ENCODE measurements at places on chromosomes 4 and X. TPM values are rescaled to one million over a fixed set of nuclear protein-coding genes. Genes with fewer than 3 reads are reported as not detected.

DNA sequence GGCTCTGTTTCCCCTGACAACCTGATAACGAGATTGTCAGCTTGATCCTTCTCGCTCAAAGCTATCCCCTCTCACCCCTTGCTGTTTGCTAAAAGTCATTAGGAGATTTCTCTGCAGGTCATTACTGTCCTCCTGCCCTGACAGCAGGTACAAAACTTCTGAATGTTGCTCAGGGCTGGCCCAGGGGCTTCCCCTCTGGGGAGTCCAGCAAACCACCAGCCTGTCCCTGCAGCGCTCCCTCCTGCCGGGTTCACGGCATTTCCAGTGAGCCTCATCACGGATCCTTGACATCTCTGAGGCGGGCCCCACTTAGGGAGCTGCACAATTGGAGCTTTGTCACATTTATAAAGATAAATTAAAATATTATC, 5.2 kb upstream of the SORCS2 start:
- DNase-seq: no peak

DNA sequence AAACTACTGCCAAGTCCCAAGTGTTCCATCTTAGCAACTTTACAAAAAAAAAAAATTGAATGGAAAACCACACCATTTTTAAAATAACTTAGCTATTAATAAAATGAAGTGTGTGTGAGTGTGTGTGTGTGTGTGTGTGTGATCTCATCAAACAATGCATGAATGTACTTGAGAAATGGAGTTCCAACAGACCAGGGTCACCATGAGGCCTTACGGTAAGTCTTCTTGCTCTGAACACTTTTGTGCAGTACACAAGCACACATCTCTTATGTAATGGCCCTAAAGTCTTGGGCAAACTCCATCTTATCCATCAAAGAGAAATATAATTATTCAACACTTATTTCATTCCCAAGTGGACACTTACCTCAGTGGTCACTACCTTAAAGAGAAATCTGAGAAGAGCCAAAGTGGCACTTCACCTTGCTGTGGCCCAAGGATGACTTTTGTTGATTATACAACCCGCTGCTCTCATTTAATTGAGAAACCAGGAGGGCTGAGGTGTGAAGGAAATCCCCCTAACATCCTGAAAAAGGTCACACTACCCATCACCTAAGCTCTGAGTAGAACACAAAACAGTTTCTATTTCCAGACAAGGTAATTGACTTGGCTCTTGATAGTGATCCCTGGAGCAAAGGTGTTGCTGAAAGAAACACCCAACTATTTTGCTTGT, 96.5 kb upstream of the PRDX4 start:
- DNase-seq: no peak

GRCh38 chr4:156756118-156756517, 215.5 kb downstream of the PDGFC start:
- DNase-seq: no peak

DNA sequence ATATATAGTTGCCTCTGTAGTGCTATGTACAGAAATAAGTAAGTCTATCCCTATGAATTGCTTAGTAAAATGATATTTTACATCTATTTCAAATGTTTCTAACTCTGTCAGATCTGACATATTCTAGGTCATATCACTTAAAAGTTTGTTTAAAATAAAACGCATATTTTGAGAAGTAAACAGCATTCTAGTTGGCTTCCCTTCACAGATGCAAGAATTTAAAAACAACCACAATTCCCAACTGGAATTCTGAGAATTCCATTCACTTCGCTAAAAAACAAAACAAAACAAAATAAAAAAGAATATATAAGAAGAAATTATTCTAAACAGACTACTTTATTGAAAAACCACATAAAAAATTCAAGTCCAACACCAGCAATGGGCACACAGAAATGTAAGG, 126.0 kb downstream of the PPP3CA start:
- DNase-seq: no peak

DNA sequence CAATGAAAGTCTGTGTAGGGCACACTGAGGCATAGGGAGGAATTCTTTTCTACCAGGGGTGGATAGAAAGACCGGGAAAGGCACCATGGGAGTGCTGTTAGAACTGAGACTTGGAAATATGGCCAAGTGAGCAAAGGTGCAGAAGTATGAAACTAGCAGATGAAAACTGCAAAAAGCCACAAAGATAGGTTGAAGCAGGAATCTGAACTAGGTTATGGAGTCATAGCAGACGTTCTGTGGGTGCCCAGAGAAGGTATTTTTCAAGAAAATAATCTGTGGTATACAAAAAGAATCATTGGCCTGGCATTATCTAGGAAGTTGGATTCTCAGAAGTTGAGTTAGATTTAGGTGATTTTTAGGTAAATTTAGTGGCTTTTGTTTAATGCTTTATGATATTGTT, 48.5 kb downstream of the SMAD1 start:
- no peak for DNase-seq

GRCh38 chr4:74623041-74623440, 171.3 kb downstream of the BTC start:
- peak; percentile 27 for DNase-seq

DNA sequence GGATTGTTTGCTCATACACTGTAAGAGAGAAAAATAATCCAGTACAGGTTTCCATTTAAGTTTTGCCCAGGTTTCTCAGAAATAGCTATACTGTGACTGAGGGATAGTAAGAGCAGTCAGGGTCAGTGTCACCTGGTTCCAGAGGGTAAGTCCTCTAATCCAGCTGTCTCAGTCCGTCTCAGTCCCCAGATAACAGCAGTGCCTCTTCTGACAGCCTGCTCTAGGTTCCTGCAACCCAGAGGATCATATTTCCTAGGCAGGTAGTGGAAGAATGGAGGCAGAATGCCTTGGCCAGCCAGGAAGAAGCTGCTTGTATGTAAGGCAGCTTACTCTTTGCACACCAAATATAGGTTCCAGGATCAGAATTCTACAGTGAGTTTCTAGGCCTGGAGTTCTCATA, 22.6 kb upstream of the GNRHR start:
- no peak for DNase-seq

DNA sequence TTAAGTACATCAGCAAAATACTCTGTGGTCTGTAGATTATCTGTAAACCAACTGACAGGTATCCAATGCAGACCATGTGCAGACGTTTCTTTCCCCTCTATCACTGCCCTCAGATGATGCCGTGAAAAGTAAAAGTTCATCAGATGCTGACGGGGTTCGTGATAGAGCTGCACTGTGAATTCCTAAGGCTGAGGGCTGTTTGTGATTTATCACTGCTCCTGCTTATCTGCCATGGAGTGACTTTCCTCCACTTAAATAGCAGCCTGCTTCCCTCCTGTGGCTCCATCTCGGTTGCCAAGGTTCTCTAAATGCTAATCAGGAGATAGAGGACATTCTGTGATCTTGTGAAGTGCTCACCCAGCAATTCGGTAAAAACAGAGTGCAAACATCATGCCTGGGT, 89.3 kb upstream of the SRD5A3 start:
- no peak for DNase-seq

DNA sequence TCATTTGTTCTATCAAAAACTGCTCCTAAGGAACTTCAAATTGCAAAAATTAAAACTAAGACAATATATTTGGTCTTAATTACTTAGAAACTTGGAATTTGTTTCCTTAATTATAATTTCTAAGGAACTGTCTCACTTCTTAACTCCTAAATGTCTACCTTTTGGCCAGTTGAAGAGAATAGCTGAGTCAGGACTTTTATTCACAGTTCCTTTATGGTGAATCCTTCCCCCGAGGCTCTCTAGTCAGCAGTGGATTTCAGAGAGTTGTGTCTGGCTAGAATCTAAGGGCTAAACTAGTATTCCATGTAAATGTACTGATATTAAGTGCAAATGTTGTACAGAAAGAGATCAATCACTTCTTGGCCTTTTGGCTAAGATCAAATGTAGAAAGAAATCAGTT, 69.3 kb downstream of the AMMECR1 start:
- no peak for DNase-seq

- DNase-seq: no peak
Measured at GRCh38 chr4:44720371-44720770, 6.0 kb downstream of the GNPDA2 start.

DNA sequence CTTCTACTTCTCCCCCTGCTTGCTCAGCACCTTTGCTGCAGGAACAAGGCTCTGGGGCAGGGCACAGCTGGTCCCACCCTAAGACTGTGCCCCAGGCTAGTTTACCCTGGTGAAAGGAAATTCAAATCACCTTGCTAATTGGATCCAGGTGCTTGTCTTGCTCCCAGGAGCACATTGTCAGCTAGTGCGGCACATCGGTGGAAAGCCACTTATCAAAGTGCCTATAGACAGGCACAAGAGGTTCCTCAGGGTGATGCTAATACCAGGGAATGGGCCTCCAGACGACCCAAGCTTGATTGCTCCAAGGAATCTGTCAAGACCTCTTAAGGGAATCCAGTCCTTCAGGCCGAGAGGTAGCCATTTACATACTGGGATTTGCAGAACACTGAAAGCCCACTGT, 64.5 kb upstream of the PRPS1 start:
- DNase-seq: no peak

- no peak for DNase-seq
Measured at GRCh38 chr4:174604198-174604597, 81.9 kb upstream of the HPGD start.

GRCh38 chrX:153214934-153215333, 35.9 kb downstream of the MAGEA1 start:
- no peak for DNase-seq

- DNase-seq: no peak
Measured at GRCh38 chr4:7180938-7181337, 11.4 kb upstream of the SORCS2 start.

DNA sequence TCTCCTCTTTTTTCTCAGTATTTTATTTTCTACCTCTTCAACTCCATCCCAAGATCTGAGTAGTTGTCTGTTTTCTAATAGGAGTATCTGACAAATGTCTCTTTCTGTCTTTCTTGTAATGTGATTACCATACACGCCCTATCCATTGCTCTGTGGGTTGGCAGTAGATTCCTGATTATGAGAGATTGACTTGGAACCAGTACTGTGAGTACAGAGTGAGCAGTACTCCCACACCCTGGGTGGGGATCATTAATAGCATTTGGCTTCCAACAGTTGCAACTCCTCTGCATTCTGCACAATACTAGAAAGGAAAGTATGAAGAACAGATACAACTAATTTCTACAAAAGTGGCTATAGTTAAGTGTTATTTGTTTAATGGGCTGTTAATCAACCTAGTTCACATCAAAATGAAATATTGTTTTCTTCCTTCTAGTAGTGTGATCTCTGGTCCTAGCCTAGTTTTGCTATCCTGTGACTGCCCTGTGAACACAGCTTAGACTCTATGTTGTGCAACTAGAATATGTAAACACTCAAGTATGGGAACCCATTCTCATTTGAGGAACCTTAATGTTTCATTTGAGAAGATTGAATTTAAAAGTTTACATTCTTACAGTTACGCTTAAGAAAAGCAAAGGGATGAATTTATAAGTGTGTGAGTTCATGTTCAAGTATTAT, 112.9 kb downstream of the PTPN13 start:
- no peak for DNase-seq

- no peak for DNase-seq
Measured at GRCh38 chr4:127975121-127975770, 10.0 kb downstream of the ABHD18 start.

IRF2 gene
- 24.0 TPM for total RNA-seq

HS3ST1 gene
- total RNA-seq: not detected

TMSB15C gene
- total RNA-seq: 0.96 TPM

MAGEB1 gene
- total RNA-seq: not detected
